Effector CD8-positive, alpha-beta T cell (primary cell): ENCODE measurements at places on chromosomes 7 and 10.

DNA sequence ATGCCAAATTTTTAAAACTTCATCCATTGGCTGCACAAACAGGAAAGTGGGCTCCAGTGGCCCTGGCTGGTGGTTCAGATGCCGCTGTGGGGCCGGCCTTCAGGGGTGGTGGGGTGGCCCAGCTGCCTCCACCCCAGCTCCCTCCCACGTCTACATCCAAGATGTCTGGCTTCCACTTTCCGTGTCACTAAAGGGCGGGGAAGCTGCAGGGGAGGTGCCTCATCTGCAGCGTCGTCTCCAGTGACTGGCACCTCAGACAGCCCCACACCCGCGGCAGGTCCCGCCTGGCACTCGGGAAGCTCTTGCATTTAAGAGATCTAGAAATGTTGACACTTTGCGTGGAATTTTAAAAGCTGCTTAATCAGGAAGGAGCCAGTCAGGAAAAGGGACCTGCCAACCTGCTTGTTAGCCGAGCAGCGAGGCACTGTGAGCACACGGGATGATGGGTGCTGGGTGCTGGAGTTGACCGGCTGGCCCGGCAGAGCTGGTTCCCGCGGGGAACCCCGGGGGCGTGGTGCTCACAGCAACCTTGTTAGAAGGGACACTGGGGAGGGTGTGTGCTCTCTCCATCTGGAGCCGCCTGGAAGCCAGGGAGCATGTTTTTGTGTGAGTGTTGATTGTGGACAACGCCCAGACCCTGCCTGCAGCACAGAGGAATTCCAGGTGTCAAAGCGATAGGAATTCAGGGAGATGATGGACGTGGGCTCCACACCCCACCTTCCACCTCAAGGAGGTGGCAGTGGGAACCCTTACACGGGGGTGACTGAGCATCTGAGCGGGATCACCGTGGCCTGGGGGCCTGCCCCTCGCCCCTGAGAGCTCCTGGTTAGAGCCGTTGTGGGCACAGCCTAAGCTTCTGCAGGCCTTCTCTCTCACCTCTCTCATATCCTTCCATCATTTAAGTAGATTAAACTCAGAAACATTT, 320.5 kb downstream of the PTPRN2 start:
- DNase-seq = no peak

DNA sequence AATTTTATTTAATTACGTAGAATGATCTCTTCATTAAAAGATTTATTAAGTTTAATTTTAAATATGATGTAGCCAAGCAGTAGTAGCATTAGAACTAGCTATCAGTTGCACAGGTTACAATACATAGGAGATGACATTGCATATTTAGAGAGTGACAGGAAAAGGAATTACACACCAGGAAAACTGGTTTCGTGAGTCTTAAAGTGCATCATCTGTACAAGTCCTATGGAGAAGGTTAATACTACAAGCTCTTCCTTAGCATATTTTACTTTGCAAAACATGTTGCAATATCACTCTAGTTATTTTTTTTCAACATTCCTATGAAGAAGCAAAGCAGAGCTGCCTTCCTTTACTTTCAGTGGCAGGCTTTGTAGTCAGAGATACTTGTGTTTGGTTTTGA, 20.2 kb upstream of the SEM1 start:
- DNase-seq = no peak

DNA sequence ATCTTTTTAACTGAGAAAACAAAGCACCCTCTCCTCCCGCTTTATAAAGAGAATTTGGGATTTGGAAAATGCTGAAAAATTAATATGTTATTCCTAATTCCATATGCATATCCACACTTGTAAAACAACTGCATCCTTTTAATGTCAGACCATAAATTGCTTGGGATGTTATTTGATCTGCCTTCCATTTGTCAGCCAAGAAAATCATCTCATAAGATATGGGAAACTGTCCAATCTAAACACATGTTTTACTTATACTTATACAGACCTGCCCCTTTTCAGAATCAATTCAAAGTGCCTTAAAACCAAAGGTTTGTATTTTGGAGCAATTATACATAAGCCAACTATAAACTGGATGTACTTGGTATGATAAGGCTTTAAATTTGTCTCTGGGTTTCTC, 595.5 kb upstream of the PFKP start:
- DNase-seq = no peak

DNA sequence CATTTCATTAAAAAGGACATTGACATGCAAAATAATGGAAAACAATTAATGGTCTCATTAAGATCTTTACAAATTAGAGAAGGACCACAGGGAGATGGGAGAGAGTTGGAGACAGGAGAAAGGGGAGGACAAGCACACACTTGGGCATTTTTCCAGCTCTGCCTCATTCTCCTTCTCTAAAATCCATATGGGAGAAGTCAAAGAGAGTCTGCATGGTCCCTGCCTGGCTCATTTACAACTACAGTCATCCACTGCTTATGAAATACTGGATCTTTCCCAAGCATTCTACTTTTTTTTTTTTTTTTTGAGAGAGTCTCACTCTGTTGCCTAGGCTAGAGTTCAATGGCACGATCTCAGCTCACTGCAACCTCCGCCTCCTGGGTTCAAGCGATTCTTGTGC, 518.9 kb upstream of the CELF2 start:
- DNase-seq = no peak

- DNase-seq = no peak
Measured at GRCh38 chr7:81600608-81601007, 169.2 kb downstream of the HGF start.

DNA sequence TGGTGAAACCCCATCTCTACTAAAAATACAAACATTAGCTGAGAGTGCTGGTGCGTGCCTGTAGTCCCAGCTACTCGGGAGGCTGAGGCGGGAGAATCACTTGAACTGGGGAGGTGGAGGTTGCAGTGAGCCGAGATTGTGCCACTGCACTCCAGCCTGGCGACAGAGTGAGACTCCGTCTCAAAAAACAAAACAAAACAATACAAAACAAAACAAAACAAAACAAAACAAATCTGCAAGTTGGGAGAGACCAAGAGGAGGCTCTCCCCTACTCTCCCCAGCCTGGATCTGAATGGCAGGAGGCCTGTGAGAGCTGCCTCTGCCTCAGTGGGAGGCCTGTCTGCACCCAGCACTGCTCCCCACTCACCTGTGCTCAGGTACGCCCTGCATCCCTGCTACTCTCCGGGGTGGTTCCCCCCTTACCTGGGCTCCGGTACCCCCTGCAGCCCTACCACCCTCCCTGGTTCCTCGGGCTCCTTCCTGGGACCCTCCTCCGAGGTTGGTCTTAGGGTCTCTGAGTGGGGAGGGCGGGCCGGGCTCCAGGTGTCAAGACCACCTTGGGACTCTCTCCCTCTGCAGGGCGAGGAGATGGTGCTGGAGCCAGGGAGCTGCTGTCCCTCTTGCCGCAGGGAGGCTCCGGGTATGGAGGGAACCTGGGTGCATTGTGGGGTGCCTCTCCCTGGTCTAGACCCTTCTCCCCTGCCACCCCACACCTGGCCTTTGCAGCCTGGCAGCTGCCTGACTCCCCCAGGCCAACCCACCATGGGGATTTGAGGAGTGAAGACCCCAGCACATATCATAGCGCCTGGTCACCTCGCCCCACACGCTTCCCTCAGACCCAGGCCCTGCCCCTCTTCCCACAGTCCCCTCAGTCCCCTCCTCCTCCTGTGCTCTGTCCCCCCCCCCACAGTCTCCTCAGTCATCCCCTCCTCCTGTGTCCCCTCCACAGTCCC, 9.5 kb upstream of the ZNF862 start:
- DNase-seq = no peak
